ENCODE measurements at places on chromosomes 3 and 15.

- no peak for DNase-seq
Measured at GRCh38 chr3:127367593-127367992, 79.7 kb upstream of the PRR20G start.

- DNase-seq = no peak
Measured at GRCh38 chr15:74167891-74168331, 5.6 kb upstream of the ISLR start.

- DNase-seq = no peak
Measured at GRCh38 chr3:156787001-156787400, 39.2 kb upstream of the LEKR1 start.

DNA sequence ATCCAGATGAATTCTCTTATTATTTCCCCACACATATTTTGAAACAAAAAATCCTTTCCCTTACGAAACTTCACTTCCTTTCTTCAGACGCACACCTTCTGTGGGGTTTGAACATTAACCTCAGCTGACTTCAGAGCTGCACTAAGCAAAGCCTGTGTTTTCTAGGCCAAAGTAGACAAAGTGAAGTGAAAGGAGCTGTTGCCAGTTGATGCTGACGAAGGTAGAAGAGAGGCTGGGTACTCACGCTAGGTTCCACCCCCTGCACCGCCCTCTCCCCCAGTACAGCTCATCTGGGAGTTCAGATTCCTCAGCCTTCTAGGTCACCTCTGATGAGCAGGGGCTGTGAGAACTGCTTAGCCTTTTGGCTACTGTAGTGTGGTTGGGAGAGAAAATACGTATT is 24.1 kb downstream of the DUT start:
- DNase-seq = no peak

GRCh38 chr3:23735535-23736326 is 70.0 kb upstream of the UBE2E1 start:
- DNase-seq = peak; percentile 62

DNA sequence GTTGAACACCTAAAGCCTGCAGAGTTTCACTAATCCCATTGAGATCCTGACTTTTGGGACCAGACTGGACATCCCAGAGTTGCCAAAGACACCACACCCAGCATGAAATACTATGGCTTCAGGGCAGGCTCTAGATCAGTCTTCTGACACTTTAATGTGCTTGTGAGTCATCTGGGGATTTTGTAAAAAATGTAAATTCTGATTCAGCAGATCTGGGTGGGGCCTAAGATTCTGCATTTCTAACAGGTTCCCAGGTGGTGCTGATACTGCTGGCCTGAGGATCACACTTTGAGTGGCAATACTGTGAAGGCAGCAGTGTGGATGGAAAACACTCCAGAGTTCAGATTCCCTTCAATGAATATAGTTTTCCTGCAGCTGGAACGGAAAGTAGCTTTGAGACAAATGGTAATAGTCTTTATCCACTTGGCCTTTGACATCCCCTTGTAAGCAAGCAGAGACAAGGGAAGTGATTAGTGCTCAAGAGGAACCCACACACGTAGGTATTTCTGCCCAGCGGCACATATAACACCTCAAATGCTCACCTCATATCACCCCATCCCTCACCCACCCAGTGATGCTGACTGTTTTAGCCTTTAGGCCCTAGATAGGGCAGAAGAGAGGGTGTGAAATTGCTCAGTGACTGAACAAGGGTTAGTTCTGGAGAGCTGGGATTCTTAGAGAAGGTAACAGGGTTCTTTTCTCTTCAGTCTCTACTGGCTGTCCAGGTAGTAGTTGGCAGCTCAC is 51.5 kb upstream of the GSK3B start:
- DNase-seq = peak; percentile 23

DNA sequence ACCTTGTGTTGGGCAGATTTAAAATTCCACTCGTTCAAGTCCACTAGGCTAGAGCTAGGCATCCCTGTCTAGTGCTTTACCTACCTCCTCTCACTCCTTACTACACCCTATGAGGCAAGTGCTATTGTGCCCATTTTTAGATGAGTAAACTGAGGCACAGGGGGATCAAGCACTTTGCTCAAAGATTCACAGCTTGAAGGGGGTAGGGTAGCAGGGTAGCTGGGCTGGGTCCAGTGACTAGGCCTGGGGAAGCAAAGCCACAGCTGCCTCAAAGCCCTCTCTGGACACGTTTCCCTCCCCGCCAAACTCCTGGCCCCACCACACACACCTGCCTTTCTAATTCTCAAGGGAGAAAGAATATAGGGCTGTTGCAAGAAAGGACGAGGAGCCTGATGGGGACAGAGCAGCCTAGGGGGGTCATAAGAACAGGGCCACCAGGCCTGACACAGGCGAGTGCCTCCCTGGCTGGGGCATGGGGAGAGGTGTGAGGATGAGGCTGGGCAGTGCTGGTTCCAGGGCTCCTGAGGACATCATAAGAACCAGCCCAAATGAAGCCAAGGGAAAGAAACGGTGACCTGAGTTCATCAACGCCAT is 34.8 kb upstream of the SFMBT1 start:
- DNase-seq = no peak

DNA sequence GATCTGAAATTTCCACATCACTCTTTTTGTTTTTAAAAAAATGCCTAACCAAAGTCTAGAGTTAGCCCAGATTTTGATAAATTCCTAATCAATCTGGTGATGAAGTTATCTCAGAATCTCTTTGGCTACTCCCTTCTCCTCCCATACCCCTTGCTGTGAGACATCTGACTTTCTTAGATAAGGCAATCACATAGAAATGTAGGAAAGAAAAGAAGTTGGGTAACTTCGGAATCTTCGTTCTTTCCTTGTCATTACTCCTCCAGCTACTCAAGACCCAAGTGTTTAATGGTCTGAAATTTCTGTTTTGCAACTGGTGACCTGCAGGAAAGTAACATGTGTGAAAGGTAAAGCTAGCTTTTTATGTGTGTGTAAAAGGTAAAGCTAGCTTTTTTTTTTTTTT is 37.8 kb downstream of the MYL3 start:
- no peak for DNase-seq

- no peak for DNase-seq
Measured at GRCh38 chr15:41494190-41494921, 682 bp downstream of the ITPKA start.

DNA sequence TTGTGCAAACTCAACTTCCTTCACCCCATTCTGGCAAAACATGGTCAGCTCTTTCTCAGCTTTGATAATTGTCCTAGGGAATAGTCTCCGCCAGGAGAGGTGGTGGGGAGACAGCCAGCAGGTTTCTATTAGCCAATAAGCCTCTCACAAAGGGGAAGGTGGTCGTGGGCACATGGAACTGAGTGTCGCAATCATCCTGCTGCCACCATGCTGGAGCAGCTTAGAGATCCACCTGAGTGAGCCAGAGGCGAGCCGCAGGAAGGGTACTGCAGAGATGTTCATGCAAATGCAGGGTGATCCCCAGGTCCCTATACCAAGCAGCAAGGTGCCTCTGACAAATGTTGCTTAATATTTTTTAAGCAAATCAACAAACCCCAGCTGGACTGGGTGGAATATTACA is 182.8 kb downstream of the RORA start:
- no peak for DNase-seq

GRCh38 chr15:31343831-31344230 is 17.2 kb downstream of the KLF13 start:
- no peak for DNase-seq
